A549 treated with CORT108297 at 1 μM for 4 hours (cell line): ENCODE measurements at places on chromosomes 12 and 14. TPM values are rescaled to one million over a fixed set of nuclear protein-coding genes. Genes with fewer than 3 reads are reported as not detected.

PSMD9 gene
- 117 to 166 TPM (median 127 TPM) in 5 replicates for total RNA-seq

KRT74 gene
- total RNA-seq: not detected in 5 replicates

GALNT6 gene
- 2.3 to 4.0 TPM (median 2.9 TPM) in 5 replicates for total RNA-seq

LAG3 gene
- 0.65 to 2.0 TPM (median 1.3 TPM) in 5 replicates for total RNA-seq

CELA1 gene
- total RNA-seq: not detected in 5 replicates

NOXRED1 gene
- 0.08 to 0.18 TPM in 2 of 5 replicates, not detected in the others for total RNA-seq

TAS2R10 gene
- total RNA-seq: 0.11 to 0.17 TPM in 2 of 5 replicates, not detected in the others

NAV3 gene
- 10.0 to 16.1 TPM (median 13.1 TPM) in 5 replicates for total RNA-seq

SLC25A21 gene
- total RNA-seq: 0.35 to 1.3 TPM (median 0.75 TPM) in 5 replicates

LRRC10 gene
- total RNA-seq: not detected in 5 replicates

PSEN1 gene
- total RNA-seq: 57.5 to 75.7 TPM (median 59.8 TPM) in 5 replicates

FAM222A gene
- 3.4 to 7.2 TPM (median 5.2 TPM) in 5 replicates for total RNA-seq

RPGRIP1 gene
- 0.13 to 0.24 TPM (median 0.19 TPM) in 5 replicates for total RNA-seq
